CD4-positive, alpha-beta T cell (primary cell): ENCODE measurements at places on chromosomes 11 and 22. TPM values are rescaled to one million over a fixed set of nuclear protein-coding genes. Genes with fewer than 3 reads are reported as not detected.

Gene TRIM49C
- total RNA-seq = not detected

Gene DENND6B
- 1.9 TPM for total RNA-seq

Gene TMEM86A
- 8.0 TPM for total RNA-seq

DNA sequence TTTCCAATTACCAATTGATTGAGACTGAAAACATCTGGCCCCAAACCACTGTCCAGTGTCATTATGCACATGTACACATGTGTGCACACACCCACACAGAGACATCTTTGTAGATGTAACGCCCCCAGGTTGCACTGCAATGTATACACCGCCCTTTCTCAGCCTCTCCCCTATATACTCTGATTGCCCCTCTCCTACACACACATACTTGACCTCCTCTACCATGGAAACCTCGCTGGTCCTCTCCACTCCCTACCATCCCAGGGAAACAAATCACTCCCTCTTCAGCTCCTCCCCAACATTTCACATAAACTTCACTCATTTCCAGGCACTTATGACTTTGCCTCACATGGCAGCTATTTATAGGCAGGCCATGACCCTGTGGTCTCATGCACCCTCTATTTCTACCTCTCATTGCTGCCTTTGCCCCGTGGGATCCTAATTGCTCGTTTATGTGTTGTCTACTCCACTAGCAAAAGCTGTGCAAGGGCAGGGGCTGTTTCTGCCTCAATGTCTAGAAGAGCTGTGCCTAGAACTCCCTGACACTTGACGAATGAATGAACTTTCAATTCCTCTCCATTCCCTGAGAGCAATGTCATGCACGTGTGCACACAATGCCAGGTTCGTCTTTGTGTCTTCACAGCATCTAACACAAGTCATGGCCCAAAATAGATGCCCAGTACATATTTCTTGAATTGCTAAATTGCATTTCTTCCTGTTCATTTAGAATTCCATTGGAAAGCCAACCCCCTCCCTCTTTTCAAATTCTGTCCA is 10.0 kb upstream of the TMA7B start:
- H3K27me3 ChIP-seq = no peaks in the 10 kb centered on the region
- H3K36me3 ChIP-seq = peaks cover 76% of the 10 kb centered on the region
- H3K4me3 ChIP-seq = no peak overlapping the region

DNA sequence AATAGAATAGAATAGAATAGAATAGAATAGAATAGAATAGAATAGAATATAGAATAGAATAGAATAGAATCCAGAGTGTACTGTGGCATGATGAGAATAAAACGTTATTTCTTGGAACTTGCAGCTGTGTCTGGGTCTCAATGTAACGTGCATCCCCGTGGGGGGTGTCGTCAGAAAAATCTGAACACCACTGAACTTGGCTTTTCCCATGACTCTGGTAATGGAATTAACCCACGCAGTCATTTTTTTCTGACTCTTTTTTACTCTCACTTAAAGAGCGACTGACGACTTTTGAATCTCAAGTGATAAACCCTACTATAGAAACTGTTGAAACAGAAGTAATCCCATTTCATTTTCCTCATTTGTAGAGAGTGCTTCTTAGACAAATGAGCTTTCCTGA is 92.4 kb upstream of the BID start:
- H3K27me3 ChIP-seq = no peaks in the 10 kb centered on the region
- H3K4me3 ChIP-seq = no peak overlapping the region
- no peak for DNase-seq
- peaks cover 3% of the 10 kb centered on the region for H3K4me1 ChIP-seq
- H3K27ac ChIP-seq = no peak overlapping the region
- H3K36me3 ChIP-seq = peaks cover 32% of the 10 kb centered on the region

Gene OAF
- total RNA-seq = 3.1 TPM

Gene BDNF
- not detected for total RNA-seq

Gene SLC22A6
- total RNA-seq = not detected

Gene CARNS1
- 10.0 TPM for total RNA-seq
